ENCODE measurements at places on chromosomes 5 and 9.

- DNase-seq, result no peak
Measured at GRCh38 chr9:77163884-77164283, 13.4 kb upstream of the VPS13A start.

DNA sequence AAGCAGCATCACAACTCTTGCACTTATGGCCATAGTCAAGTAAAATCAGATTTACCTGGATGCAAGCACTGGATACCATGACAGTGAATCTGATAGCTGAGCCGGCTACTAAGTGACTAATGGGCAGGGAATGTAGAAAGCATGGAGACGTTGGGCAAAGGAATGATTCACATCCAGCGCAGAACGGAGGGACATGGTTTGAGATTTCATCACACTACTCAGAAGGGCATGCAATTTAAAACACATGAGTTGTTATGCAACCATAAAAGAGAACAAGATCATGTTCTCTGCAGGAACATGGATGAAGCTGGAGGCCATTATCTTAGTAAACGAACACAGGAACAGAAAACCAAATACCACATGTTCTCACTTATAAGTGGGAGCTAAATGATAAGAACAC is 169.1 kb upstream of the PIK3R1 start:
- no peak for DNase-seq

- no peak for DNase-seq
Measured at GRCh38 chr5:14757850-14758249, 93.3 kb downstream of the OTULIN start.

DNA sequence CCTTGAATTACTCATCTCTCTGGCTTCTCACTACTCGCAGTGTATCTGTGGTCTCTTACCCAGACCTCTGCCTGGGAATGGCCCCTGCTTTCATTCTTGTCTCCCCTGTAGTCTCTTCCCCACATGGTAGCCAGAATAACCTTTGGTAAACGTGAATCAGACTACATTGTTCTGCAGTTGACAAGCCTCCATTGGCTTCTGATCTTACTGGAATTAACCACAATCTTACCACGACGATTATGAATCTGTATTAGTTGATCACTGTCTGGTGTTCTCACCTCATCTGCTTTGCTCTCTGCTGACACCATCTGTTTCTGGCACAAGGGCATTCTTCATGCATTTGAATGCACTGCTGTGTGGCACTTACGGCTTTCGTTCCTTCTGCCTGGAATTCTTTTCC is 781.2 kb downstream of the MTRR start:
- DNase-seq, result no peak

DNA sequence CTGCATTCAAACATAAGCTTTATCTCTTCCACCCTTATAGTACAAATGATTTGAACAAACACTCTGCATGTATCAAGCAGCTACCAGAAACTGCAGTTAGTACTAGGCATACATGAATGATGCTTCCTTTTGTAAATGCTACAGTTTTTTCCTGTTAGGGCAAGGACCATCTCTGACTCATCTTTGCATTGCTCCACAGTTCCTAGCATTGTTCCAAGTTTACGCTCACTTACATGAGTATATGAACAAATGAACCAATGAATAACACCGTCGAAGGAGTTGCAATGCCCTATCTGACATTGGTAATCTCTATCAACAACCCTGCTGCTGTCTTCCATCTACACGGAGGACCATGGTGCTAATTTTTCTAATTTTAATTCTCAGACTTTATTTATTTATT is 2.1 kb upstream of the ALDH7A1 start:
- DNase-seq, result no peak

DNA sequence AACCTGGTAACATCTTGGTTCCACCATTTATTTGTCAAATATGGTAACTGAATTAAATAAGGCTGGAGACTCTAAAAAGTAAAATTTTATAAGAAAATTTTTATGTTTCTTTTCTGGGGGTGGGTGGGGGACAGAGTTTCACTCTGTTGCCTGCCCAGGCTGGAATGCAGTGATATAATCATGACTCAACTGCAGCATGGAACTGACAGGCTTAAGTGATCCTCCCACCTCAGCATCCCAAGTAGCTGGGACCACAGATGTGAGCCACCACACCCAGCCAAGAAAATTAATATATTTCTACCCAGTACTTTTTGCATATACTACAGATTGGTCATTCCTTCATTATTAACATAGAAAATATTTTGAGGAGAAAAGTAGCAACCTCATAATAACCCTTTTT is 216.9 kb downstream of the DEPDC1B start:
- no peak for DNase-seq

DNA sequence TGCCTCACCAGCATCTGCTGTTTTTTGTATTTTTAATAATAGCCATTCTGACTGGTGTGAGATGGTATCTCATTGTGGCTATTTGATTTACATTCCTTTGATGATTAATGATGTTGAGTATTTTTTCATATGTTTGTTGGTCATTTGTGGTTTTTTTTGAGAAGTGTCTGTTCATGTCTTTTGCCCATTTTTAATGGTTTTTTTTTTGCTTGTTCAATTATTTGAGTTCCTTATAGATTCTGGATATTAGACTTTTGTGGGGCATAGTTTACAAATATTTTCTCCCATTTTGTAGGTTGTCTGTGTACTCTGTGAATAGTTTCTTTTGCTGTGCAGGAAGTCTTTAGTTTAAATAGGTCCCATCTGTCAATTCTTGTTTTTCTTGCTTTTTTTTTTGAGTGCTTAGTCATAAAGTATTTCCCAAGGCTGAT is 148.1 kb downstream of the NPR3 start:
- no peak for DNase-seq

GRCh38 chr5:14249258-14250082 is 106.3 kb downstream of the TRIO start:
- no peak for DNase-seq

DNA sequence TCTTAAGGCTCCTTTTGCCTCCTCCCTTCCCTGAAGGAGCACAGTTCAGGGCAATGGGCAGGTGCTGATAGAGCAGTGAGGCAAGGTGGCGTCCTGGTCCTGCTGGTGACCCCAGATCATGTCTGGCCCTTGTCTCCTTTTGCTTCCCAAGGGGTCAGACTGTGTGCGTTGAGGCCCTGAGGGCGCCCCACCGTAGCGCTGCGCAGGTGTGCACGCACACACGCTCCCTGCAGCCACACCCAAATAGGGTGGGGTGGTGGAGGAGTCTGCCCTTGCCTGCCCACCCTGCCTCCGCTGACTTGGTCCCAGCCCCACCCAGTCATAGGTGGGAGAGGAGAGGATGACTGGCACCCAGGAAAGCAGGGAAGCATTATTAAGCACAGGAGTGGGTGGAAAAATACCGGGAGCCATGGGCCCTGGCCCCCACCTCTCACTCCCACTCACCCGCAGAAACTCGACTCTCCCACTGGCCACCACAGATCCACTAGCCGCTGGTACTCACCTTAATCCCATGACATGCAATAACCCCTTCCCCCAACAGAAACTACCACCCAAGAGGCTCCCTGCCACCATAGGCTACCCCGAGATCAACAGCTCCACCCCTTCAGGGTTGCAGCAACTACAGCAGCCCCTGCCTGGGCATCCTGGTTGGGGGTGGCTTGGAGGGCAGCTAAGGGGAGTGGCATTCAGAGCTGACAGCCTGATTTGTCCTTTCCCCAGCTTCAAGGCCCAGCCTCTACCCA is 16.7 kb downstream of the PDLIM4 start:
- DNase-seq, result no peak

- no peak for DNase-seq
Measured at GRCh38 chr5:12655675-12656074, 751.4 kb upstream of the CTNND2 start.

- no peak for DNase-seq
Measured at GRCh38 chr9:133659516-133659915, 23.4 kb downstream of the DBH start.

GRCh38 chr9:82553654-82554366 is 509.1 kb downstream of the RASEF start:
- DNase-seq, result no peak

GRCh38 chr9:972501-973294 is 3.8 kb upstream of the DMRT3 start:
- no peak for DNase-seq

GRCh38 chr5:153569036-153569435 is 78.6 kb downstream of the GRIA1 start:
- no peak for DNase-seq

DNA sequence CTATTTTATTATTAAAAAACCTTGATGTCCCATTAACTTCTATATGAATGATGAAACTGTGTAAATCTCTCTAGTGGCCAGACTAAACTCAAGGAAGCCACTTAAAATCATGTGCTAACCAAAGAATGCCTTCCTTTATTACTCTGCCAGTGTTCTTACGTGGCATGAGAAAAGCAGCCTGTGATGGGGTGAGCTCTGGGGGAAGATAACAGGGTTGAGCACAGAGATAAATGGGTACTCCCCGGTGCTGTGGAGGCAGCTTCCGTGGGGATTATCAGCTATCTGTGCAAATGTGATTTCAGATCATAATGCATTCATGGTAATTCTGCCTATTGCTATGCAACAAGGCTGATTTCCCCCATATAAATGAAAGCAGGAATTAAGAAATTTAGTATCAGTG is 181.3 kb downstream of the CAVIN4 start:
- no peak for DNase-seq

GRCh38 chr9:112104901-112105300 is 70.2 kb downstream of the SUSD1 start:
- no peak for DNase-seq

GRCh38 chr9:96067004-96067403 is 191.5 kb downstream of the ERCC6L2 start:
- no peak for DNase-seq

DNA sequence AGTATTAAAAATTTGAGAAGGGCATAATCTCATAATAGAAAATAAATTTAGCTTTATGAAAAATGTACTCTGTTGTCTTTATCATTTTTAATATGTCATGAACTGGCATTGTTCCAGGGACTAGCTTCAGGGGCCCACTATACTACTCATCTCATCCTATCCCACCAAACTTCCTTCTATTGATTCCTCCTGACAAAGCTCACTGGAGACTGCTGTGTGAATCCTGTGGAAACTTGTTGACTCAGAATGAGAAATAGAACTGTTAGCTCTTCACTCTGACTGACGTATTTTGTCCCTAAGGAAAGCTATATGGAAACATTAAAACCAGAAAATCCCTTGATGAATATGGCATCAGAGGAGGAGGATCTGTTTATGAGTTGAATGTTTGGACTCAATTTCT is 29.8 kb upstream of the BNIP1 start:
- DNase-seq, result no peak

GRCh38 chr5:137394380-137394779 is 104.7 kb downstream of the SPOCK1 start:
- DNase-seq, result no peak

DNA sequence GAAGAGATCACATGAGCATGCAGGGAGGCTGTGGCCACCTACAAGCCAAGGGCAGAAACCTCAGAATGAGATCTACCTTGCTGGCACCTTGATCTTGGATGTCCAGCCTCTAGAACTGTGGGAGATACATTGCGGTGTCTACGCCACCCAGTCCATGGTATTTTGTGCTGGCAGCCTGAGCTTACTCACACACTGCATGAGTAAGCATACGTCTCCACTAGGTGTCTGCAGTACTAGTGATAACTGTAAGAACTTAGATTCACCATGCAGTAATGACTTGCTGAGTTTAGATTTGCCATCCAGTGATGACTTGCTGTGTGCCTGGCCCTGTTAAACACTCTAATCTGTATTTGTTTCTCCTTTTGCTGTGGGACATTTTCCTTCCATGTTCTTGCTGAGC is 417.7 kb downstream of the GADD45G start:
- no peak for DNase-seq

DNA sequence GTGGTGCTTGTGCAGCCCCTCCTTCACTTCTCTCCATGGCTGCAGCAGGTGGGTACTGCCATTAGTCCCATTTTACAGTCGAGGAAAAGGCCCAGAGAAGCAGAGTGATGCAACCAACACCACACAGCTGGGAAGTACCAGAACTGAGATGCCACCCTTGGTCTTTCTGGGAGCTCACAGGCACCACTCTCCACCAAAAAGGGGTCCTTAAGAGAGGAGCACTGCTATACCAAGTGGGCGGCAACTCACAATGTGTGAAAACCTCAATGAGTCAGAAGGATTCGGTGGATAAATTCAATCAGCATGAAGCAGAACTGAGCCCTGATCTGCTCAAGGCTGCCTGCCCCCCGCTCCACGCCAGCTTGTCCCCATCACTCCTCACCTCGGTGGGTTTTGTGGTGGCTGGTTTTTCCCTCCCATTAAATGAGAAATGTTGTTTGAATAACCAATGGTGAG is 213.7 kb downstream of the FSTL4 start:
- DNase-seq, result no peak

DNA sequence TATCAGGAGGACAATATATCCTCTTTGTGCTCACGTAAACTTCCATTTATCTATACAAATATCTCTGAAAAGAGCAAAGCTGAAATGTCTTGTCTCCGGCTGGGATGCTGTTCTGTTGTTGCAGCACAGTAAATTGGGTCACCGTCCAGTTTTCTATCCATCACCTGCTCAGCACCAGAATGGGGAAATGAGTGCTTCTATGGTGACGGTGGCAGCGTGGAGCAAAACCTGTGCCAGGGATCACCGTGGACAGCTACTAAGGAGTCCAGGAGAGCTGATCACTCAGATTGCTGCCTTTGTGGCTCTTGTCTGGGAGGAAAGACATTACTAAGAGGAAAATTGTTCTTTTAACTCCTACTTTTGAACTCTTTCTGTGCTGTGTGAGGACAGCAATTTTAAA is 531.6 kb downstream of the PSAT1 start:
- no peak for DNase-seq

DNA sequence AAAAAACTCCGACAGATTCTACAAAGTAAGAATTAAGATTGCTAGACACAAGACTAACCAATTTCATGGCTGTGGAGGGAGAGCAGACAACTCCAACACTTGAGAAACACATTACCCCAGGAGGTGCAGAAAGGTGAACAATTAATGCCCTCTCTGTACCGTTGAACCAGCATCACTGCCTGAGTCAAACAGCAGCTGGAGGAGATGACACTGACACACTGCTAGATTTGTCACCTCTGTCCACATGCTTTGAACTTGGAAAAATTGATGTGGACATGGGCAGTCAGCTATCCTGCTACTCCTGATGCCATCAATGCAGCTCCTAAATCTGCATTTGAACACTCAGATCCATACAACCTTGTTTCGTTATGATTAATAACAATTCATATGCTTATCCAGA is 51.7 kb downstream of the GPBP1 start:
- DNase-seq, result no peak

DNA sequence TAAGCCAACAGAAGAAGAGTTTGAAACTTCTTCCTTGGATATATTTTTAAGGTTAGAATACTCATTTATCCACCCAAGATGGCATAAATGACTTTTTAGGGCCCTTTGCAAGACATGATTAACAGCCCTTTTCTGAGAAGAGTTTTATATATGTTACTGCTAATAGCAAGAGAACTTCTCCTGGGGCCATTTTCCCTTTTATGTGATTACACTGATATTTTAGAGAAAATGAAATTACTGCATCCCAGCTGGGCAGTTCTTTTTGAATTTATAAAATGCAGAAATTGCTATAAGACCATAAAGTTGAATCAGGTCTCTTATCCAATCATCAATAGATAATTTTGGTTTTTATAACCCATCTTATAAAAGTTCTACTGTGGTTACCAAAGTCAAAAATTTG is 161.3 kb upstream of the RFX3 start:
- DNase-seq, result no peak

GRCh38 chr9:122806661-122807060 is 6.7 kb downstream of the OR1K1 start:
- no peak for DNase-seq

GRCh38 chr9:87867391-87867790 is 15.3 kb upstream of the SPATA31E1 start:
- DNase-seq, result no peak

All from T-helper 9 cell (primary cell).